Midbrain (tissue), 1 donor: ENCODE measurements at places on chromosomes 6 and 20.

GRCh38 chr6:129130959-129131681 lies 248.2 kb downstream of the LAMA2 start:
- no peak for DNase-seq

DNA sequence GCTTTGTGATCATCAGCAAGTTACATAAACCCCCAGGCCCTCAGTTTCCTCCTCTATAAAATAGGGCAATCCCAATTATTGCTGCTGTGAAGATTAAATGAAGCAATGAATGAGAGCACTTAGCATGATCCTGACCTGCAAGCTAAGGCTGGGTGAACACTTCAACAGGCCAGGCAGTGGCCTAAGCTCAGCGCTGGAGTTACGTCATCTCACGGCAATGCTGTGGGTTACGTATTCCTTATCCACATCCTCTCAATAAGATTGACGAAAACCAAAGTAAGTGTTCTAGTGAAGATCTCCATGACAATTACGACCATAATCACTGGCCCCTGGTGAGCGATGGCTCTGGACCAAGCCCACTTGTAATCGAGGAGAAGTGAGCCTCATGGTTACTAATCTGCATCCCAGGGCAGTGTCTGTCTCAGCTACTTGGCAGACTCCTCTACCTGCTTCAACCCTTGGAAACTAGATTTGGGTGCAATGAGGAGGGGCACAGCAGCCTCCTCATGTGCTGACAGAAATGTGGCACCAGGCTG lies 274.1 kb upstream of the ARID1B start:
- DNase-seq: no peak

DNA sequence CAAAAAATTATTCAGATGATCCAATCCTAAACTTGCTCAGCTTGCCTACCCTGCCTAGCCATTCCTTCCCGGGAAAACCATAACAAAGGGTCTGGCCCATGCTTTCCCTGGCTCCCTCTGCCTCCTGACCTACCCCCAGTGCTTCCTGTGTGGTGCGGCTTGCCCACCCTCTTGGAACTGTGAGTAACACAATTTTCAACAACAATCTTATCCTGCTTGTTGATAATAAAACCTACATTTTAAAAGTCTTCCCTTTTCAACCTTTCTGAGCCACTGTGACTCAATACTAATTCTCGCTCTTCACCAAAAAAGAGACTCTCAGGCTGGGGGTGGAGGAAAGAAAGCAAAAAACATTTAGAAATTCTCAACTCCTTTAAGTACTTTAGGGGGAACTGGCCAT lies 18.0 kb downstream of the EXOC2 start:
- no peak for DNase-seq

DNA sequence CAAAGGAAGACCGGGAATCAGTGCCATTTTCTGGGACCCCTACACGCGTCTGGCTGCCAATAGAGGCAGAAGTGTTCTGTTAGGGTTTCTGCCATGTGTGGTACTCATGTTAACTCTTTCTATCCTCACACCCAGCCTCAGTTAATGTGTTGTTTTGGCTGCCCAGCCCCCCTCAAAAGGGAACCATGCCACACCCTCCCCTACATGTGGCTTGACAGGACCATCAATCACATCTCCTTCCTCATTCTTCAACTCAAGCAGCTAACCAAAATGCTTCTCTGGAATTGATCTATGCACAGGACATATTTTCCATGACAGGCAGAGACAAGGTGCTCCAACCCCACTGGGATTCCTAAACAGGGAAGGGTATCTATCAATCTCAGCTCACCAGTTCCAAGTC lies 22.0 kb downstream of the AHCY start:
- no peak for DNase-seq

DNA sequence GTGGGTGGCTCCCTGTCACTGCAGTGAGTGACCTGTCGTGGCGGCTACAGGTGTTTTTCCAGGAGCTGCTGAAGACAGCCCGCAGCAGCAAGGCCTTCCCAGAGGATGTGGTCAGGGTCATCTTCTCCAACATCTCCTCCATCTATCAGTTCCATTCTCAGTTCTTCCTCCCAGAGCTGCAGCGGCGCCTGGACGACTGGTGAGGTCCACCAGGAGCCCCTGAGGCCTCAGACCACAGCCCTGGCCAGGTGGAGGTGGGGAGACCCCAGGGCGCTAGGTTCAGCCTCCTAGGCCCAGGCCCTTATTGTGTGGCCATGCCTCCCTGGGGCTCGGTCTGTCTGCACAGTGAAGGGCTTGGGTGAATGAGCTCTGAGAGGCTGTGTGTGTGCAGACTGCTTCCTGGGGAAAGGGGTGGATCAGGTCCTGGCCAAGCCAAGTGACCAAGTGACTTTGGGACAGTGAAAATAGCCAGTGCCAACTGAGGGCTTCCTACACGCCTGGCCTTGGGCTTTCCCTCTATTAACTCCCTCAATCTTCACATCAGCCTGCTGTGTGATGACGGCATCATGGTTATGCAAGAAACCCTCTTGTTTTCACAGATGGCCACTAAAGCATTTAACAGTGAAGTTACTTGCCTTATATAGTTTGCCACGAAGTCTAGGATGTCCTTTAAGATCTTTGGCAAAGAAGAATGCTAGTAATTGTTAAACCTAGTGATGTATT lies 6.4 kb downstream of the FGD2 start:
- DNase-seq: no peak

- no peak for DNase-seq
These were observed at the start of gene F13A1 for GRCh38 chr6:6319952-6320811. TSS of gene F13A1 (minus strand) at chr6:6320662. CDS start at chr6:6318664, 1,998 bp downstream.

GRCh38 chr6:117418320-117418719 lies 7.4 kb downstream of the ROS1 start:
- no peak for DNase-seq

GRCh38 chr6:53556986-53557715 lies 12.2 kb upstream of the GCLC start:
- no peak for DNase-seq

GRCh38 chr6:44452725-44453124 lies 65.2 kb downstream of the CDC5L start:
- no peak for DNase-seq

DNA sequence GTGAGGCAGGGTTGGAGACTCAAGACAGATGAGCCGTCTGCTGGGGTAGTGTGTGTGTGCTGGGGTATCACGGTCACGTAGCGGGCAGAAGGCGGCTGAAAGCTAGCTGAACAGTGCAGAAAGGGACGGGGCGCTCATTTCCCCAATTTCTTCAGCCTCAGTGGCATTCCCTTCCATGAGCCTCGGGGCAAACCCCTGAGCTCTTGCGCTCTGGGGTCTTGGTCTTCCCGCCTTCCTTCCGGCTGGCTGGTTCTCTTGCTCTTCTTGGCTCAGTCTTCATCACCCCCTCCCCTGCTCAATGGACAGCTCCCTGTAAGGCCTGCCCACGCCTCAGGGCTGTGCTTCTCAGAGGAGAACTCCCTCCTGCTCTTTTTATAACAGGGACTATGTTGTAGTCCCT lies 15.5 kb upstream of the TMEM181 start:
- no peak for DNase-seq

DNA sequence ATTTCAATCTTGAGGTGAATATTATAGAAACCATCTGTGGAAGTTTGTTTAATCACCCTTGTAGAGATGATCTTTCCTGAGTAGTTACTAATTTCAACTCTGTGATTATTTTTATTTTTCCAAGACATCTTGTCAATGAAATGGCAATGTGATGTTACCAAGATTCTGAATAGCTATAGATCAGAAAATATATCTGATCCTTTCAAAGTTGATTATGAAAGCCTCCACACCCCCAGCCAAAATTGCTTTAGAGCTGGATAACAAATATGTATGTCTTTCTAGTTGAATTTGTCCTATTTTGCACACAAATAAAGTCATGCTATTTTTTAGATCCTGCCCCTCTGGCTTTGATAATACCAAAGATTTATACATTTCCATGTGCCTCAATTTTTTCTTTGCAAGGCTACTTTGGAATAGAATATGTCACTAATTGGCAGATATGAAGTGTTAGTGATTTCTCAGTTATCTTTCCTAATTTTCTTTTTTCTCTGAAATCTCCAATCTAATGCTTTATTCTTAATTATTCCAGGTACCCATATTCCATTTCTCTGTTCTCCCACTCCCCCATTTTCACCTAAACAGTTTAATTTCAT lies 5.0 kb downstream of the SIM1 start:
- no peak for DNase-seq

GRCh38 chr6:37308069-37308815 lies 45.5 kb upstream of the RNF8 start:
- DNase-seq: no peak

DNA sequence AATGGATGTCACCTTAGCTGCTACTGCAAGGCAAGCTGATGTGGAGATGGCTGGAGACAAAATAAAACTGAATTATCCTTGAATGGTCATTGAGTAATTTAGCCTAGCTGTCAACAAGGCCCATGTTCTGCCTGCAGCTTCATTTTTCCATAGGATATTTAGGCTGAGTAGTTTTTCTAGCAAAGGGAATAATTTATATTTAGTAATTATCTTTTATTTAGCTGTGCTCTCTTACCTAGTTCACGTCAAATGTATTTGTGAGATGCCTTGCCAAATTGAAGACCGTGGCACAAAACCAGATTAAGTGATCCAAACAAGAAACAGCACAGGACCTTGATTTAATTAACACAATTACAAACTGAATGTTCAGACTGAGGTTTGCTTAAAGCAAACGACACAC lies 77.4 kb upstream of the CEP162 start:
- DNase-seq: no peak

DNA sequence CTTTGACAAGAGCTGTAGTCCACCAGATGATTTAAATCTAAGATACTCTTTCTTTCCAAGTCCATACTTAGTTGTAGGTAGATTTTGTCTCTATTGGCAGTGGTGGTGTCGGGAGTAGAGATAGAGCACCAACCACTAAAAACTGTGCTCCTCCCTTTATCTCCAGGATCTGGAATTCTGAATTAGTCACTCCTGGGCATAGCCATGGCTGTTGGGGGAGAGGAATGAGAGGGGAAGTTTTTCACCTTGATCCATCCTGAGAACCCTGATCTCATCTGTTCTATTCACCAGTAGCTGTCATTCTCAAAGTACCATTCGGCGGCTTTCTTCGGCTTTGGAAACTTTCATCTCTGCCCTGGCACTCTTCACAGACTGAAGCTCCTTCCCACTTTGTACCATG lies 35.6 kb upstream of the NKX2-4 start:
- no peak for DNase-seq

- DNase-seq: peak; percentile 68
These were observed 883 bp upstream of the DBNDD2 start for GRCh38 chr20:45407067-45407745.

DNA sequence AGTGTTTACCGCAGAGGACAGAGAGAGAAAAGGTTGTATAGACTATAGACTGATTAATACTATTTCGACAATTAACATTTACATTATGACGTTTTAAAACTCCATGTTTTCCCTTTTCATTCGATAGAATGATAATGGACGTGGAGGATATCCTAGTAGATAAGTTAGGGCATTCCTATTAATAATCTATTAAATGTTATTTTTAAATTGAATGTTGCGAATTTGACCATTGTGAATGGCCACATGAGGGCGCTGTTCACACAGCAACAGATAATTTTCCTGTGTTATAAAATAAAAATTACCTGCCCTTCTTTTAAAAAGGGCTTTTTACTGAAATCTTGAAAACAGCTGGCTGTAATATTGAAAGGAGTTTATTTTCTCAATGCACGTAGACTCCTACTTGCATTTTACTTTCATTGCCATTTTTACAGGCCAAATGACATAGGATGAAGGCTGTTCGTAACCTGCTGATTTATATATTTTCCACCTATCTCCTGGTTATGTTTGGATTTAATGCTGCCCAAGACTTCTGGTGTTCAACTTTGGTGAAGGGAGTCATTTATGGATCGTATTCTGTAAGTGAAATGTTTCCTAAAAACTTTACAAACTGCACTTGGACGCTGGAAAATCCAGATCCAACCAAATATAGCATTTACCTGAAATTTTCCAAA lies 3.3 kb downstream of the ADGRB3 start:
- DNase-seq: no peak

GRCh38 chr6:100300221-100300736 lies 164.4 kb downstream of the SIM1 start:
- no peak for DNase-seq

DNA sequence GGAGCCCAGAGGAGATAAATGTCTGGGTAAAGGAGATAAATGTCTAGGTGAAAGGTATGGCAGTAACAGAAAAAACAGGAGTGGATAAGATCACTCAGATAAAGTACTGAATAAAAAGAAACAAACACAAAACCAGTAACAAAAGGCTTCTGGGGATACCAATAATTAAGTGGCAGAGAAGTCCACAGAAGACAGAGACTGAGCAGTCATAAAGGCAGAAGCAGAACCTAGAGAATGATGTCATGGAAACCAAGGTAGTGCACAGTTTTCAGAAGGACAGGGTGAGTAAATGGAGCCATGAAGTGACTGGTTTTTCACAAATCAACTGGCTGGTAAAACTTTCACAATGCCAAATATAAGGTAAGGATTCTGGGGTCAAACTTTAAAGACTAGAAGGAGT lies 80.9 kb upstream of the PLN start:
- no peak for DNase-seq

DNA sequence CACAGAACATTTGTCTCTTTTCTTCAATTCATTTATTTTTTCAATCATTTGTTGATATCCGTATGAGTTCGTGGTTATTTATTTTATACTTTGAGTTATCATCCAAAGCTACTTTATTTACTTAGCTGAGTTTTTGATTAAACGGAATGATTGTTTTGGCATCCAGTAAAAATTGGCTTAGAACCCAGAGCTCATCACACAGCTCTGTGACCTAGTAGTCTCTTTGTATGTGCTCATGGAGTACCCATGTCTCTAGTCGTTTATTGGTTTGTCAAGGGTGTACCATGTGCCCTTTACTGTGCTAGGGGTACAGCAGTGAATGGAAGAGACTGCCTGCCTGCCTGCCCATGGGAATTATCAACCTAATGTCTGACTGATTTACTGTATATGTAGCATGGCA lies 142.2 kb downstream of the MYLK4 start:
- DNase-seq: no peak

DNA sequence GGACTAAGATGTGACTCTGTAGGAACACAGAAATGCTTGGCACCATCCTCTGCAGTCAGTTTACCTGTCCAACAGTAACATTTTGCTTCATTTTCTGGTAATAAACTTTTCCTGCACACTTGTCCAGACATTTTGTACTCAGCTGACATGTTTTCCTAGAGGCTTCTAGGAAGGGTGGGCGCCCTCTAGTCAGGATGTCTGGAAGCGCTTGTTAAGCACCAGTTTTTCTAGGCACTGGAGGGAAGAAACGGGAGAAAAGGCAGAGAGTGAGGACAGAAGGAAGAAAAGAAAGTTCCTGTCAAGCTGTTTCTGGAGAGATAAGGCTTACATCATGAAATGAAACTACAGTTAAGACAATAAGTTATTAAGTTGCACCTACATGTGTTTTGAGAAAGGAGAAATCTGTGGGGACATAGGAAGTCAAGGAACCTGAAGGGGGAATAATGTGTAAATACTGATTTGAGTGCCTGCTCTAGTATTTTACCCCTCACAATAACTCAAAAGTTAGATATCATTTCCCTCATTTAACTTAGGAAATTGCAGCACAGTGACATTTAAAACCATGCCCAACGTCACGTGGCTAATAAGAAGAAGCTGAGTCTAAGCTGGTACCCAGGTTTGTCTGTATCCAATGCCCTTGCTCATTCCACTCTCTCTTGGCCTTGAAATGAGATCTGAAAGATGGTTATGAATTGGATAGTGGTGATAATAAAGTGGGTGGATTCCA lies 42.7 kb upstream of the TNFRSF21 start:
- DNase-seq: no peak
